ENCODE measurements at places on chromosomes 4 and X.

DNA sequence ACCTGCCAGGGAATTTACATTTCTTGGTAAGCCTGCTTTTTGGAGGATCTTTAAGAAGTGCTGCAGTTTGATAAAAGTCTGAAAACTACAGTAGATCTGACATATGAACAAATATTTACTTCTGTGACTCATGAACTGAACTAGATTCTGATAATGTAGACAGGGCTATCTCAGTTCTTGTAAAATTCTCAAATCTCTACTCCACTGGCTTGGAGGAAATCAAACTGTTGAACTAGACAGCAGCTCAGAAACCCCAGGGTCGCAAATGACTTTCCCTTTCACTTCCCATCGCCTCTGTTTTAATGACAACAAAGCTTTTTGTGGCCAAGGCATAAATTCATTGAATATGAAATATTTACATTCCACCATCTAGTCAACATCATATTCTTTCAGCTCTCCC, 15.4 kb upstream of the OCIAD1 start:
- no peak for DNase-seq

- no peak for DNase-seq
Observed at GRCh38 chrX:105765691-105766090, 56.6 kb upstream of the NRK start.

- no peak for DNase-seq
Observed at GRCh38 chrX:85114776-85115175, 111.1 kb downstream of the APOOL start.

DNA sequence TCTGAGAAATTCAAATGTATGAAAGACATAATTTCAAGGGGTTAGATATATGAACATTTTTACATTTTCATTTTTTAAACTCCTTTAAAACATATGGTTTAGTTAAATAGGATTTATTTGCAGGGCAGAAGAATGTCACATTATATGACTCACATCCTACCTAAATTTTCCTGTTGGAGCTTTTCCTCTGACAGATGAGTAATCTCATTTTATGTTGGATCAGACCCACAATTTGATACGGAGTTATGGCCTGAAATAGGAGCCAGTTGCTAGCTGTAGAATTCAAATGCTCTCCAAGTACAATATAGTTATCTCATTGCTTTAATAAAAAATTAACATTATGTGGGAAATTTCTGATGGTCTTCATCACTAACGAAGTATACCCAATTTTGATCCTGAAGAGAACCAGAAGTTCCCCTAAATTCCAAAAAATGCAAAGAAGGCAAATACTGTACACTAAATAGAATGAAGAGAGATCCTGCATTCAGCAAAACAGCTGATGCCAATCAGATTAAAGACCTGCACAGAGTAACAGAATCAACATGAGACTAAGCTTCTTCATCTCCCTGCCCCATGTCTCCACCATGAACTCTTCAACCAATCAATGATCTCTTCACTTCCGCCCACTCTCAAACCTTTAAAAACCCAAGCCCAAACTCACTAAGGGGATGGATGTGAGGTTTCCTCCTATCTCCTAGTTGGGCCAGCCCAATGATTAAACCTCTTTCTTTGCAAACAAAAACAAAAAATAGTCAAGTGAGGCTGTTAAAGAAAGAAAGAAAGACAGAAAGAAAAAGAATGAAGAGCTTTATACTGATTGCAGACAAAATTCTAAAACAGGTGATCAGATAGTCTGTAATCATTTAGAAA, 10.9 kb upstream of the EXOSC9 start:
- no peak for DNase-seq

DNA sequence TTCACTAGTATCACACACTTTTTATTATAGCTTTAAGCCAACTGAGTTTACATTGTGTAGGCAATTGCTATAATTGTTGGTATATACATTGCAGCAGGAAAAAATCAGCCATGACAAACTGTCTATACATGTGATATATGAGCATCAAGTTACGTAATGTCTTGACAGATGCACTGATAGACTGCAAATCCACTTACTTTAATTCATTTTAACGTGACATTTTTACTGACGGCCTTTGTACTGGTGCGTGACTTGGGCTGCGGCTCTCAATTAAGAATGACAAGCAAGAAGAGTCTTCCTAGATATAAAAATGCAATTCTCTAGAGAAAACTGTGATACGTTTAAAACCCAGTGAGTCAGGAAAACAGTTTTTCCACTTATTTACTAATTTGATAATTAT, 143.8 kb downstream of the ACTRT1 start:
- no peak for DNase-seq

DNA sequence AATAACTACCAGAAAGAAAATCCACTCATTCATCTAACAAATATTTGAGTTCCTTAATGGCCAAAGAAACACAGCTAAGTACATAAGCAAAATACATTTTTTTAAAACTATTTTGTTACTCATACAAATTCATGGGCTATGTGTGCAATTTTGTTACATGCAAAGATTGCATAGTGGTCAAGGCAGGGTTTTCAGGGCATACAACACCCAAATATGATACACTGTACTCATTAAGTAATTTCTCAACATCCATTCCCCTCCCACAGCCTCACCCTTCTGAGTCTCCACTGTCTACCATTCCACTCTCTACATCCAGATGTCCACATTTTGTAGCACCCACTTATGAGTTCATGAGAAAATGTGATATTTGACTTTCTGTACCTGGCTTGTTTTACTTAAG, 58.2 kb downstream of the BRWD3 start:
- no peak for DNase-seq

GRCh38 chrX:150324035-150324728, 38.9 kb upstream of the MAMLD1 start:
- no peak for DNase-seq

- no peak for DNase-seq
Observed at GRCh38 chr4:30616942-30617646, 103.1 kb upstream of the PCDH7 start.

DNA sequence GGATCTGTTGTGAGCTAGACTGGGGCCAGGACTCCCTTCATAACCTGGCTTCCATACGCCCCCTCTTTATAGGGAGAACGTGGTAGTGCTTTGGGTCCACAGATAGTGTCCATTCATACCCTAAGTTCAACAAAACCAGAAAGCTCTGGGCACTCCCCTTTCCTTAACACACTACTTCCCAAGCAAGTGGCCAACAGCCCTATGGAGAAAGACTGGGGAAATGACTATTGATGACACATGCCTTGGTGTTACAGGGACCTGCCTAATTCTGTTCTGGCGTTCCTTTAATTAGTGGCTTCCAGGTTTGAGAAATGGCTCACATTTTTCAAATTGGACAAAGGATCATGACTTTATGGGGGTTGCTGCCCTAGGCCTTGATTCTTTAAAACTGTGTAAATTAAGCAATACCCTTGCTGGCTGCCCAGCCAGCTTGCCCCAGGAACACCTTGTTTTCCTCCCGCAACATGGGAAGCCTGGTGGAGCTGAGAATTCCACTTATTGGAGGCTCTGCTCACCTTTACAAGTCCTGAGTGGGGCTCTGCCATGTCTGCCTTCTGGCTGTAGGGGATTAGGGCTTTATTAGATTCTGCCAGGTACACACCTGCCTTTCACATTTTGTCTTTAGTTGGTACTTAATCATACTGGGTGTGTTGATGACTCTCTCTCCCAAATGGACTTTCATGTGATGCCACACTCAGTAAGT, 61.1 kb downstream of the RGS12 start:
- DNase-seq: no peak

GRCh38 chr4:62526671-62527070, 1326.5 kb downstream of the ADGRL3 start:
- no peak for DNase-seq

- DNase-seq: no peak
Observed at GRCh38 chrX:123788744-123789143, 55.9 kb upstream of the THOC2 start.

DNA sequence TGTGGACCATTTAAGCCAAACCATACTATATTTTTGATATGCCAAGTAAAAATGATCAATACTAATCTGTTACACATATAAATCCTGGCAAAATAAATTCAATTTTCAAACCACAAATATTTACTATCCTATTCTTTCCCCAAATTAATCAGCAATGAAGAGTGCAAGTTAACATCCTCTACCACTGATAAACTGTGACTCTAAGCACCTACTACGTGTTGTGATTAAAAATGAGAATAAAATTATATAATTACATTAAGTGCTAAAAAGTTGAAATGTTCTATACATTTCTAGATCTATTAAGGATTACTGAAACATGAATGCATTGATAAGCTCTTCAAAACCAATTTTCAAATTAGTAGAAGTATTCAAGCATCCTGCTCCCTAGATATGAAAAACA, 3.4 kb downstream of the KLHL15 start:
- no peak for DNase-seq

GRCh38 chrX:3142259-3143042, 101.2 kb downstream of the ARSF start:
- no peak for DNase-seq

DNA sequence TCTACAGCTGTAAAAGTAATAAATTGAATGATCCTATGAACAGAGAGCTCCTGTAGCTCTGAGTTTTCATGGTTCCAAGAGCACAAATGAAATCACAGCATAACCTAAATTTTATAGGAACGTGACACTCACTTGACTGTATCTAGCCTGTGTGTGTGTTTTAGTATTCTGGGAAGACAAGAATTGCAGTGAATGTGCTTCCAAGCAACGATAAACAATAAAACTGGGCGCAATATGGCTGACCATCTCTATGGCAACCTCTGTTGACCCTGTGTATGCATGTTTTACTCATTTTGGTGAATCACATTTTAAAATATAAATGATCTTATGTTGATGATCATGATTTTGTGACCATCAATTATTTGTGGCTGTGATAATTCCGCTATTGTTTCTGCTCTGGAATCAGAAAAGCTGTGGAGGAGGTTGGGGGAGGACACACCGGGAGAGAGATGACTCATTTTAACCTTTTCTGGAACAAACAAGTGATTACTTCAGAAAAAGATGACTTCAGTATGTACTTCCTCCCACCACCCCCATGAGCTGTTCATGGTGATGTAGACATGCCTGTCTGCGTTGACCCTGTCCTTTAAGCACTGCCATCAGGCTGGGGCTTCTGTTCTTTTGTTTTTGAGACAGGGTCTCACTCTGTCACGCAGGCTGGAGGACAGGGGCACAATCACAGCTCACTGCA, 31.8 kb downstream of the USP11 start:
- DNase-seq: no peak

DNA sequence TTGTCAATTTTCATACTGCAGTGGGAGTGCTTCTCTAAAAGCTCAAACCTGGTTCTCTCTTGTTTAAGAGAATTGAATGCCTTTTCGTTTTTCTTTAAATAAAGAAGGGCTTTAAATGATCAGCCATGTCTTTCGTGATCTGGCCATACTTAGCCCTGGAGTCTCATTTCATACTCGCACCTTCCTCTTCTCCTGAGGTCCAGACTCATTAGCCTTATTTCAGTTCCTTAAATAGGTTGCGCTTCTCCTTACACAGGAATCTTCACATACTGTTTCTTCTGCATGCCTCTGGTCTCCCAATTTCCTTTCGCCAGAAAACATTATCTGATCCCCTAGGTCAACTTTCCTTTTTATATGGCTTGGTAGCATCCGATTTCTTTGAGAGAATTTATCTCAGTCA, 565.6 kb upstream of the TENM3 start:
- no peak for DNase-seq

DNA sequence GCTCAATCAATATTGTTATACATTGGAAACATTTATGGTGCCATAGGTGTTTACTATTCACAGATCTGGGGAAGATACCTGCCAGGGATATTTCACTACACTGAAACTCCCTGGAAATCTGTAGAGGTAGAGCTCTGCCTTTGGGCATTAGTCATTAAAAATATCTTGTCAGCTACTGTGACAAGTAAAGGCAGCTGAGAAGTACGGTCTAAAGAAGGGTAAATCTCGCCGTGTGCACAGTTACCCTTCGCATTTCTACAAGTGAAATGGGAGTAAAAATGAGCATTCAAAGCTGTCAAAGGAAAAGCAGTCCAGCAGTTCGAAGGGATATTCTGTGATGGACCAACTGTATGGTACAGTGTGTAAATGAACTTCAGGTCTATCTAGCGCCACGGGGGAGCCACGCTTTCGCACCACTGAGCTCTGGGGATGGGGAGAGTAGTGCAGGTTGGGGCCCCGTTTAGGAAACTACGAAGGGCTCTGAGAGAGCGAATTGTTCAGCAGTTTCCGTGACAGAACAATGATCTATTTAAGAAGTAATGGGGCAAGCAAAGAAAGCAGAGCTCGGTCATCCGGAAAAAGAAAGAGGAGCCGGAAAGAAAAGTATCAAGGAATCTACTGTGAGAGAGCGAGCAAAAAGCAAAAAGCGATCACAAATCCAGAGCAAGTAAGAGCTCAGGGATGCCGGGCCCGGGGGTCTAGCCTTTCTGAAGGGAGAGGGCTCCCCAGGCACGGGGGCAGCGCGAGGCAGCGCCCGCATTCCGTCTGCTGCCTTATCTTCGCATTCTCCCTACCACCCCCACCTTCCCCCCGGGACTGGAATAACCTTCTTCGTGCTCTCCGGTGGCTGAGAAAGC, 646 bp downstream of the TIGD4 start:
- DNase-seq: no peak

DNA sequence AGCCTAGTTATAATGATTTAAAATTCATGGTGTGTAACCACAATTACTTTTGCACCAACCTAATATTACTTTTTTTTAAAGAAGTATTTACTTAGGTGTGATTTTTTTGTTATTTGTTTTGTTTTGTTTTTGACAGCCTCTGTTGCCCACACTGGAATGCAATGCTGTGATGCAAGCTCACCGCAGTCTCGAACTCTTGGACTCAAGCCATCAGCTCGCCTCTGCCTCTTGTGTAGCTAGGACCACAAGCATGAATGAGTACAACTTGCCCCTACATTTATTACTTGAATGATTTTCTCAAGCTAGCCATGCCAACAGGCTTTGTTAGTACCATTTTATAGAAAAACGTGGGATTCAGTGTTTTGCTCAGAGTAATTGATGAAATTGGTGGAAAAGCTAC, 488.8 kb upstream of the CPEB2 start:
- no peak for DNase-seq

GRCh38 chr4:26296021-26296420, 24.8 kb upstream of the RBPJ start:
- DNase-seq: no peak

DNA sequence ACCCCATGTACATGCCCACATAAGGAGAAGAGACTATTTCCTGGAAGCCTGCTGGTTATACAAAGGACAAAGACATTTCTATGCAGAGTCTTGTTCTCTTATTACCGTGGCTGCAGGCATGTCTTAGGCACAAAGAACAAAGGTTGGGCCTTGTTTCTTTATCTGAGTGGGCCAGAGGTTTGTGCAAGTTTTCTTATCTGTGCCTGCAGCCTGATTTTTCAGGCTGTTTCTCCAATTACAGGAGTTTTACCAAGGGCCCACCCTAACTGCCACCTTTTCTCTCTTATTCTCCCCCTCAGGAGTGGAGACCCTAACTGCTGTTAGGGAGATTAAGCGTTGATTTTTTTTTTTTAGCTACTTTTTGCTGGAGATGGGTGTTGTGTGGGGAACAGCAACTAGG, 3.5 kb downstream of the TENT5D start:
- no peak for DNase-seq

GRCh38 chr4:133524369-133524768, 375.3 kb downstream of the PCDH10 start:
- DNase-seq: no peak
